ENCODE measurements at places on chromosomes 2 and 18.

- DNase-seq = no peak
These were observed 22.6 kb downstream of the ITGA6 start for GRCh38 chr2:172449911-172450550.

DNA sequence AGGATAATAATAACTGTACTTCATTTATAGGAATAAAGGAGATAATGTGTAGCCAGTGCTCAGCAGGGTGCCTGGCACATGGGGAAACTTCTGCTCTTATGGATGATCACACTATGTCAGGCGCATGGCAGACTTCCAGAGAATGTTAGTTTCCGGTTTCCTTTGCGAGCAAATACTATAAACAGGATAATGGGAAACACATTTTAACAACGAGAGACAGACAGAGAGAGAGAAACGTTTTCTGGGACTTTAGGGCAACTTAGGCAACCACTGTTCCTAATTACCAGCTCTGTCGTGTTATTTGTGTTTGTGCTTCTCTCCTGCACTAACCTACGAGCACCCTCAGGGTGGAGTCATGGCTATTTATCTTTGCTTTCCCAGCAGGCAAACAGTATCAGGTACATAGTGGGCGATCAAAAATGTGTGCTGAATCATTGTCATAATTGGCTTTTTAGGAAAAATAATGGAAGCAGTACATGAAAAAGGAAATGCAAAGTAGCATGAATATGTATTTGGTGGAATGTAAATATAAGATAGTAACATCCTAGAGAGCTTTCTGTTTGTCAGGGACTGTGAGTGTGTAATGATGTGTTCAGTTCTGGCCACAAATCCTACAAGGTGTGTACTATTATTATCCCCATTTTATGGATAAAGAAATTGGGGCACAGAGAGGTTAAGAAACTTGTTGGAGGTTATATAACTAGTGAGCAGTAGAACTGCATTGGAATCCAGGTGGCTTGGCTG, 36.8 kb upstream of the IGFBP2 start:
- DNase-seq = peak; percentile 75

DNA sequence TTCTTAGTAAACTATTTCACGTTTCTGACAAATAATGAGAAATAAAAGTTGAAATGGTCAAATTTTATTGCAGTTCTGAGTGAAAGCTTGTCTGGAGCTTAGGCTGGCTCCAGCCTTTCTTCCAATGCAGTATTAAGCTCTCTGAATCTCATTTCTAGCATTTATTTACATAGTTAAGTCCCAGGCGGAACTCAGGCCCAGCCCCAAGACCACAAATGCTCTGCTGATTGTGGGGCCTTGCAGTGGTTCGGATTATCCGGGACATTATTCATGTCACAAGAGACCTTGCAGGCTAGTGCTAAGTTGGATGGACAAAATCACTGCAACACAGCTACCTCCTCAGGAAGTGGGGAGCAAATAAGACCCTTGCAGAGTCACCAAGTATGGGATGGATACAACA, 2009.3 kb upstream of the CELF4 start:
- no peak for DNase-seq

- DNase-seq = no peak
These were observed 1642.5 kb upstream of the TMEFF2 start for GRCh38 chr2:193837111-193837738.

GRCh38 chr2:232230560-232230959, 148.0 kb upstream of the ALPP start:
- no peak for DNase-seq

DNA sequence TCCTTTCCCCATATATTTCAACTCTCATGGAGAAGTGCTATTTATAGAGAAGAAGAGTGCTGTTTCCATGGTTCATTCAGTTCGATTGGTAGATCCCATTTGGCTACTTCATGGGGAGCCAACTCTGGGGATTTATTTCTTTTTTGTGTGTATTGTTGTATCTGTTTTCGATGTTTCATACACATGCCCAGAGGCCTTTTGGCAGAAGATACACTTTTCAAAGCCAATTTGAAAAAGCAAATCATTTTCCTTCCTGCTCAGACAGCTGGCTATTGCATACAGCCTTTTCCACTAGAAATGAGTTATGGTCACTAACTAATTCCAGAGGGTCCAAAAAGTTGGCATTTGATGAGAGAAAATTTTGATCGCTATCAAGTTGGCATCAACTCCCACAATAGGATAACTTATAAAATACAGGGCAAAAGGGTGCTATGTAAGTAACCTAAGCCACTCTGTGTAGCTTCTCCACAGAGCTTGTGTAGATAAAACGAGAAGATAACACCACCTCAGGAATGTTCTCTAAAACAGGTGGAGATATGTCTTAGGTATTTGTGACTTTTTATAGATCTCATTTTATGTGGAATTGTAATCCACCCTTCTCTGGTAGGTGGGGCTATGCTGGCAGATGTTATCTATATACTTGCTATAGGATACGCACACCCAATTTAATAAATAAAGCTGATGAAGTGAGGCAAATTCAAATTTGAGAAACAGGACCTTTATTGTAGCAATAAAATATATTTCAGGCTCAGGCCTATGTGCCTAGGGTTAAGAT, 798.5 kb downstream of the SATB2 start:
- DNase-seq = no peak

GRCh38 chr2:148540022-148540421, 104.5 kb upstream of the EPC2 start:
- DNase-seq = no peak

DNA sequence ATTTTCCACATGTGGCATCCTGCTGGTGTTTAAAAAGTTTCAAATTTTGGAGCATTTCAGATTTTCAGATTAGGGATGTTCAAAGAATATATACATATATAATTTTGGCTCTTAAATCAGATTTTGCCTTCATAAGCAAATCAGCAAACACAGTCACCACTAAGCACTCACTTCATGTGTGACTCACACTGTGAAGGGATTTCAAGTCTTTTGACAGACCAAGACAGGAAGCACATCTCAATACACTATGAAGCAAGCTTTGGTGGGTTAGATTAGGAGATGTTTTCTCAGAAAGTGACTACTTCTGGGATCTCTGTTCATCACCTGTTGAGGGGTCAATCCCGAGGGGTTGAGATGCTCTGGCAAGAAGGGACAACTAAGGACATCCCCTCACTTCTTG, 227.8 kb upstream of the RBBP8 start:
- no peak for DNase-seq

DNA sequence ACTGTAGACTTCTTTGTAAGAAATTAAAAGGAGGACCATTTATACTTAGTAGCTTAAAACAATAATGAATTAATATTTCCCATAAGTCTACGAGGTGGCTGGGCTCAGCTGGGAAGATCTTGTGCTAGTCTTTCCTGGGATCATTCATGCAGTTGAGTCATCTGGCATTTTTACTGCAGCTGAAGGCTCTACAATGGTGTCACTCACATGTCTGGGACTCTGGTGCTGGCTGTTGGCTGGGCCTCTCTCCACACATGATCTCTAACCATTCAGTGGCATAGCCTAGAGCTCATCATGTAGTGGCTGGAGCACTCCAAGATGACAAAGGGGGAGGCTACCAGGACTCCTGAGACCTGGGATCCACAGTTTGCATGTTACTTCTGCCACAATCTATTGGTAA, 35.5 kb downstream of the CLASP1 start:
- no peak for DNase-seq

- no peak for DNase-seq
These were observed 336.5 kb upstream of the ST6GAL2 start for GRCh38 chr2:107222466-107222865.

DNA sequence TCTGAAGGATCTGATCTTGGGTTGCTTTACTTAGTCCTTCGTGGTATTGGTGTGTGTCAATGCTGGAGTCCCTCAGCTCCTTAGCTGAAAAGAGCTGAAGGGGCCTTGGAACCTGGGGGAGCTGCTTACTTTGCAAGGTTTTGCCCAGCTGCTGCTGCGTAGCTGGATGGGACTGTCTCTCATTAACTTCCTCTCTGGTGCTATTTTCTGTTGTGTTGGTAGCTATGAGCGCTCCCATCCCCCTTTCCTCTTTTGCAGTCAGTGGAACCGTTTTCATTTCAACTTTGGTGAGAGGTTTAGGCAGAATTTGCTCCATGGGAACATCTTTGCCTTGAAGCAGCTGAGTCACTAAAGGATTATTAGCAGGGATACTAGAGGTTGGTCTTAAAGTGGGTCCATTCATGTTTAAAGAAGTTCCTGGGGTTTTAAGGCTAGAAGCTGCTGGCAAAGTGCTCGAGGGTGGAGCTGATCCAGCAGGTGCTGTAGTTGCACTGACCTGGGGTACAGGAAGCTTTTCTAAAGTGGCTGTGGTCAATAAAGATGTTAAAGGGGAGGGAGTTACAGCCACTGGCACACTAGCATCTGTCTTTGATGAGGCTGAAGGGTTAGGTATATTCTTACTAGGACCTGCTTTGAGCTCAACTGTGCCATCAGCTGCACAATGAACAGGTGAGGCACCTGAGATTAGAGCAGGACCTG, 69.9 kb upstream of the DTNB start:
- no peak for DNase-seq
